ENCODE measurements at places on chromosomes 2 and 18. TPM values are rescaled to one million over a fixed set of nuclear protein-coding genes. Genes with fewer than 3 reads are reported as not detected.

GRCh38 chr18:59306640-59307039 is 11.8 kb downstream of the CPLX4 start:
- no peak for DNase-seq

GRCh38 chr18:55186588-55186987 is 227.3 kb upstream of the CCDC68 start:
- DNase-seq, result no peak

DNA sequence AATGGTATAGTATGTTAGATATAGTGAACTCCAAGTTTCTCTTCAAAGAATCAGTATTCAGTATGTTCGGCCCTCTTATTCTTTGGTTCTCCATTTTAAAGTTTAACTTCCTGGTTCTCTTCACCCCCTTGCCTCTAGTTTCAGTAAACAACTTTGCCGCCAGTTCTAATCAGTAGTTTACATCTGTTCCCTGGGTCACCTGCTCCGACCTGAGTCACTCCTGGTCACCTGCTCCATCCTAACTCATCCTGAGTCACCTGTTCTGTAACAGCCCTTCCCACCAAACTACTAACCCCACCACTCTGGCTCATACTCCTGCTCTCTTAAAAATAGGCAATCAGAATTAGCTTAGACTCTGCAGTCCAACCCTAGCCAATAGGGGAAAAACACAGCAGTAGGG is 23.7 kb upstream of the TEX51 start:
- no peak for DNase-seq

GRCh38 chr18:79314838-79315388 is 80.8 kb upstream of the NFATC1 start:
- no peak for DNase-seq

- DNase-seq, result no peak
Measured at GRCh38 chr2:204197336-204198005, 260.9 kb downstream of the ICOS start.

GRCh38 chr2:230861552-230862255 is 3.0 kb upstream of the ITM2C start:
- no peak for DNase-seq

DNA sequence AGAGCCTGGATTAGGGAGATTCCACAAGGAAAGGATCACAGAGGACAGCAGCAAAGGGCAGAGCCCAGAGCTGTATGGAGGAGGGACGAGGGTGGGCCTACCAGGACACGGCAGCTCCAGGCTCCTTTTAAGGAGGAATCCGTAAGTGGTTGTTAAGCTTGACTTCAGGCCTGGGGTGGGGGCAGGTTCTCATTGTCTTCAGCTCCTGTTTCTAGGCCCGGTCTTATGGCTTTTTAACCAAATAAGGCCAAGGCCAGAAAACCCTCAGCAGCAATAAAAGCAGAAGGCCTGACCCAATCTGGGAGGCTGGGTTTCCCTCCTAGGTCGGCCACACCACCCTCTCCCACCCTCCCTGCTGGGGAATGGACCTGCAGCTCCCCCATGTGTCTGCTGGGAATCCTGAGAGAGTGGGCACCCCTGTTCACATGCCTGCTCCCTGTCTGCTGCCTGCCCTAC is 111.2 kb downstream of the PLB1 start:
- no peak for DNase-seq

- no peak for DNase-seq
Measured at GRCh38 chr2:24117902-24118301, 5.2 kb downstream of the PFN4 start.

DNA sequence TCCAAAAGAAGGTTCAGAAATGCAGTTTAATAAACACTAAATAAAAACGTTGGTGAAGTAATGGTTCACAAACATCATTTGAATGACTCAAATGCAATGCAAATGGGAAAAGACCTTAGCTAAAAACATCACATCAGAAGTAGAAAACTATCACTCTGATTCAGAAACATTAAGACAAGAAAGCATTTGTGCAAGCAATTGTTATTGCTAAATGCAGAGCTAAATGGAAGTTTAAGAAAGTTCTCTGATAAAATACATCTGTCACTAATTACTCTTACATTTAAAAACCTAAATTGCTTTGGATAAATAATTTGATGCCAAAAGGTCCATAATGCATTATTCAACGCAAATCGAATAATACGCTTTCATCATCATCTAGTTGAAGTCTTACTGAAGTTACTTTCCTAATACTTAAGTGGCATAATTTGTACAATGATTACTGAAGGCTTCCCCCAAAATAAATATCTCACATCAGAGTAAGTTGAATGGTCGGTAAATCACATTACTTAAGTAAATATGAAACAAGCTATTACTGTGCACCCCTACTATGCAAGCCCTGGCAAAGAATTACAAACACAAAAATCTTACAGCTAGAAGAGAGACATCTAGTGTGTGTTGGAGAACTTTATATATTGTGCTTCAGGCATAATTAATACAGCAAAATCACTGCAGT is 105.7 kb upstream of the KCTD1 start:
- DNase-seq, result no peak

DNA sequence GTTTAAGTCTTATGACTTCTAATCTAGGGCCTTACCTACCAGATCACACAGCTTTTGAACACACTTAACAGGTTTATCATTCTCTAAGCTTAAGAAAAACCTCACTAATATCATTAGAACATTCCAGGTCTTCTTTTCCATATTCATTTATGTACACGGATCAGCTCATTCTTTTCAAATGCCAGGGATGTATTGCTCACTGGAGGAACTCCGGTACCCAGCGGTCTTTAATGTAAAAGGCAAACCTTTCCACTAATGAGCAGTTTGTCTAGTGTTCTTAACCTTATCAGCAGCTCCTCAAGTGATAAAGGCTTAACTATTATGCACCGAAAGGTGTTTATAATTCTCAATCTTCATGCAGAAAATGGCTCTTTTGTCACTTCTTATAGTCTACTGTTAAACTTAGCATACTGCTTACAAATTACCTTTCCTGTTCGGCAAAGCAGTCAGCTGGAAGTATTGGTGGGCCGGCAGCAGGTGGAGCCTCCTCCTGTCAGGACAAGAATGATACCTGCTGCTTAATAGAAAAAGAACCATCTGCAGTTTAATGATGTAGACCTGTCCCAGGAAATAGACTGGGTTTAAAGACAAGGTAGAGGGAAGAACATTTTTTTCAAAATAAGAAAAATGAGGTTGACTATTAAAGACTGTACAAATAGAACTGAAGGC is 142.7 kb downstream of the FIGN start:
- no peak for DNase-seq

GRCh38 chr2:197140045-197140444 is 170.5 kb downstream of the ANKRD44 start:
- DNase-seq, result no peak

GRCh38 chr2:224151161-224151560 is 112.1 kb upstream of the SERPINE2 start:
- DNase-seq, result no peak

GRCh38 chr18:45512363-45512953 is 102.8 kb upstream of the SLC14A2 start:
- DNase-seq, result no peak

DNA sequence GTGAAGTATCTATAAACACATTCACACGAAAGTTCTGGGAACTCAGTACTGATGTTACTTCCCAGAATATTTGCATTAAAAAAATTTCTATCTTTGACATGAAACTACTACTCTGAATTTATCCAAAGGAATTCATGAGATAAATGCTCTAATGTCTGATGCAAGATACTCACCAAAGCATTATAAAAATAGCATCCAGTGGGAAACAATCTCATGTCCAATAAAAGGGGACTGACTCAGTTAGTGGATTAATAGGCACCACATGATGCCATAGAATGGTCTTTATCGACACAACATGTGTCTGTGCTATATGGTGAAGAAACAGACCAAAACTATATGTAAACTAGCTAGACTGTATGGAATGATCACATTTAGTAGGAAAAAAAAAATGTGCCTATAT is 33.9 kb downstream of the LAMA3 start:
- DNase-seq, result no peak

GRCh38 chr2:11745613-11746375 is 638 bp upstream of the LPIN1 start:
- no peak for DNase-seq

DNA sequence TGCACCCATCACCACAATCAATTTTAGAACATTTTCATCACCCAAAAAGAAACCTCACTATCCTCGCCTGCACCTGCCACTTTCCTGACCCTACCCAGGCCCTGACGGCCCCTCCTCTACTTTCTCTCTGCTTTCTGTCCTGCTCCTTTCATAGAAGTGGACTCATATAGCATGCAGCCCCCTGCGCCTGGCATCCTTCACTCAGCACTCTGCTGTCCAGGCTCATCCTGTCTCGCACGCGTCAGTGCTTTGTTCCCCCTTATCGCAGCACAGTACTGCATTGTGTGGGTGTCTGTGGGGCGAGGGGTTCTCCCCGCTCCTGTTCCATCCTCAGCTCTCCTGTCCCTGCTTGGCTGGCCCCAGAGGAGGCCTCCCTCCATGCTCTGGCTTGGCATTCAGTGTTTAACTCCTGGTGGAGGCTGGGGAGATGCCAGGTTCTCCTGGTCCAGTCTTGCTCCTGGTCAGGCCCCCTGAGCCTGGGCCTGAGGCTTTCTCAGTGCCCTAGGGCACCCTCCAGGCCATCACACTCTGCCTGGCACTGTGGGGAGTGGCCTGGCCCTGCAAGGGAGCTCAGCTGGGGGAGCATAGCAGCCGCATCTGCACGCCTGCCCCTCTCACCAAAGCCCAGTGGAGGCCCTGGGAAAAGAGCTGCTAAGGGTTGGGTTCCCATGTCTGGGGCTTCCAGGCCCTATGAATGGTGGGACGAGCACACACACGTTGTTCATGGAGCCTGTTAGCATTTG is 6.6 kb upstream of the TUBB6 start:
- DNase-seq, result no peak

DNA sequence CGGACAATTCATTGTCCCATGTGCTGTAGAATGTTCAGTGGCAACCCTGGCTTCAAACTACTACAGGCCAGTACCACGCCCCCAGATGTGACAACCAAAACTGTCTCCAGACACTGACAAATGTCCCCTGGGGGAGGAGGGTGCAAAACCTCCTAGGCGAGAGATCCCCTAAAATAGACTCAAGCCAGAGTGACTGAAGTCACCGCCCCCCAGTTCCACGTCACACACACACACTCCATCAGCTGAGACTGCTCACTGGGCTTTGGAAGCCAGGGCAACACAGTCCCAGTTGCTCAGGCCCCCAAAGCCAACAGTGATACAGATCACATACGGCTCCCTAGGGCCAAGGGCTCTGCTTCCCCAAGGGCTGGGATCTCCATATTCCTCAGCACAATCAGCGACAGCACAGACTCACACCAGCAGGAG is 19.1 kb downstream of the HDAC4 start:
- no peak for DNase-seq

DNA sequence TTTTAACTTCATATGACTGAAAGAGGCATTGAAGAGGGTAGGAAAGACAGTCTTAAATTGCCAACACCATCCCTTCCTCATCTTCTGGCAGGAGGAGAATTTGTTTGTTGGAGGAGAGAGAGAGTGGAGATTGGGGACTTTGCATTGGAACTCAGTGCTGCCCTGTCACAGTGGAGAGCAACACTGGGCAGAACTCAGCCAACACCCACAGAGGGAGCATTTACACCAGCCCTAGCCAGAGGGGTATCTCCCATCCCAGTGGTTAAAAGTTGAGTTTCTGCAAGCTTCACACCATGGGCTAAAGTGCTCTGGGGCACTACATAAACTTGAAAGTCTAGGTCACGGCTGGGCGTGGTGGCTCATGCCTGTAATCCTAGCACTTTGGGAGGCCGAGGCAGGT is 174.1 kb downstream of the ANKRD30B start:
- no peak for DNase-seq

DNA sequence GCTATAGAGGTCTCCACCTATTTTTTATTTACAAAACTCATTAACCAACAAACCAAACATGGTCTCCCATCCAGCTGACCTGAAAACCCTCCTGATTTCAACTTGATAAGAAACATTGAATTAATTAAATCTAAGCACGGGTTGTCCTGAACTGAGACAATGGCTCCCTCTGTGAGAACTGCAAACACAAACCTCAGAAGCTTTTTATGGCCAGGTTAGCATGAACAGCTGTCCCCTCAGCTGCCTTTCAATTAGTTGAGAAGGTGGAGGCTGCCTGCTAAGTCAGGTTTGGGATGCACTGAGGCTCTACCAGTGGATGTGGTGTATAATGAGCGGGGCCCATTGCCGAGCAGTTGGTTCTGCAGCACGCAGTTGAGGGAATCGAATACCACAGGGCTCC is 258.5 kb upstream of the DDX18 start:
- DNase-seq, result no peak

GRCh38 chr18:11587432-11587831 is 22.0 kb upstream of the SLC35G4 start:
- DNase-seq, result no peak

DNA sequence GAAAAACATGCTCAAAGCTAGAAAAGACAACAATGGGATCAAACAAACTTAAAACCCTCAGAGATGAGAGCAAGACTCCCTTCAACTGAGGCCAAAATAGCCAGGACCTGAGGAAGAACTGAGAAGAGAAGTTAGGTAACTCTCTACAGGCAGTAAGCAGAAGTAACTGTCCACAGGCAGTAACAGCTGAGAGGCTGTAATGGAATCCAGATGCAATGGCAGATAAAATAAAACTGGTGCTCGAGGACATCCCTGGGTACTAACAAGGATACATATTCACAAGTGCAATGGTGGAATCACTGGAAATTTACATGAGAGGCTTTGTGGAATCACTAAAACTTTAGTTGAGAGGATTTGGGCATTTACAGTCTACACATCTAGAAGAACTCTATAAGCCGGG is 30.4 kb upstream of the C2orf66 start:
- no peak for DNase-seq

DNA sequence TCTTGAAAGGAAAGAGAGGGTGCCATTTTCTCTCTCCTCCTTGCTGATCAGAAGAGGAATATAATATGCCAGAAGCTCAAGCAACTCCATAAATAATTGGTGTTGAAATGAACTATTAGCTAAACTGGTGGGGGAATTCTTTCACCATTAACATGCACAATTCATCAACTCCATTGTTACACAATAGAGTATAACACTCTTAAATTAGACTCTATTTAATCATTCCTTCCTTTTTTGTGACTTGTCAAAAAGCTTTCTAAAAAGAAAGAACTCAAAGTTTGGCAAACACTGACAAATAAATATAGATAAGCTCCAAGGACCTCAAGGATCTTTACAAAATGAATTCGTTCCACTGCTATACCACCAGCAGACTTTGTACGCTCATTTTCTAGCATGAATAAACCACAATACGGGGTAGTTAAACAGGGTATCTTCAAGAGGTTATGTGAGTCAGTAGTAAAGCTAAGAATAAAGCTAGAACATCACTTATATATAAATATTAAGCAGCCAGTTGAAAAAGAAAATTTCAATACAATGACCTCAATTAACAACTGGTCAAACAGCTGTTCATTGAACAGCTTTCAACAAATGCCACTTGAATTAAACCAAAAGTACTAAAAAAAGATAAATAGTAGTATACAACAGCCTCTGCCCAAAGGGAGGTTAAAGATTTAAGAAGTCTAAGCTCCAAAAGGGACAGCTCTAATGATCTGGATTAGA is 6.4 kb downstream of the TRAK2 start:
- no peak for DNase-seq

Gene ARMC9
- total RNA-seq, result 13.4 TPM

Gene SRBD1
- total RNA-seq, result 20.0 TPM

Gene TLX2
- total RNA-seq, result not detected

Gene AGXT
- not detected for total RNA-seq

Gene OR6B2
- total RNA-seq, result not detected

Measured in foreskin keratinocyte (primary cell).